ENCODE measurements at places on chromosomes 4 and X.

DNA sequence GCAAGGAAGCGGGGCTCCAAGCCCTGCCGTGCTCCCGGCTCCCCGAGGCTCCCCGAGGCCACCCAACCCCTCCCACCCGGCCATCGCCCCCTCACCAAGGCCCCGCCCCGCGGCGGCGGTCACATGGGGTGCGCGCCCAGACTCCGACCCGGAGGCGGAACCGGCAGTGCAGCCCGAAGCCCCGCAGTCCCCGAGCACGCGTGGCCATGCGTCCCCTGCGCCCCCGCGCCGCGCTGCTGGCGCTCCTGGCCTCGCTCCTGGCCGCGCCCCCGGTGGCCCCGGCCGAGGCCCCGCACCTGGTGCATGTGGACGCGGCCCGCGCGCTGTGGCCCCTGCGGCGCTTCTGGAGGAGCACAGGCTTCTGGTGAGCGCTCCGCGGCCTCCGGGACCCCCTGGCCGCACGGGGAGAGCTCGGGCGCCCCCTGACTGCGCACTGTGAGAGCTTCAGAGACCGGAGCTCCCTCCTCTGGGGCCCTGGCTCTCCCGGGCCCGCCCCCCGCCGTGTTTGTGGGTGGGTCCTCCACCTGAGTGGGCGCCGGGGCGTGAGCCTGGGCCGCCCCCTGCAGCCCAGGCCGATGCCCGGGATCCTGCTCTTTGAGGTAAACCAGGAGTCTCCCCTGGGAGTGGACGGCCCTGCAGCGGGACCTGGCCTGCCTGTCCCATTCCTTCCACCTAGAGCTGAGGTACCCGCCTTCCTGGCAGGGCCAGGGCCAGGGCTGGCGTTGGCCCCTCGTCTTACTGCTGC lies at the start of gene IDUA:
Gene IDUA (plus strand): TSS at position 166 of the 745 bp plus-strand sequence. CDS start 41 bp downstream, at position 207.
- peak; percentile 74 for DNase-seq

GRCh38 chr4:149102765-149103164 lies 660.6 kb upstream of the NR3C2 start:
- DNase-seq, result no peak

DNA sequence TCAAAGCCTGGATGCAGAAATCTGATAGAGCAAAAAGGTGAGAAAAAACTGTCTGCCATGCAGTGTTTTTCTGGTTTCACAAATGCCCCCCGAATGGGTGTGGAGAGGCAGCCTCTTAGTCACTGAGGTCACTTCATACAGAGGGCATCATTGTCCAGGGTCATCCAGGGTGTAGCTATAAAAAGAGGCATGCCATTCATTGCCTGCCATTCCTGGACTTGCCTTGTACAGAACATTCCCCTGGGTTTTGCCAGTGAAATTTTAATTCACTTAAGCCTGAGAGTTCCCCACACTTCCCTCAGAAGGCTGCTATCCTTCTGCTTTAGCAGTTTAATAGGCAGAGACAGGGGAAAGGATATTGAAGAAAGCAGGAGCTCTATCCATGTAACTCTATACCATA lies 230.3 kb downstream of the UNC5C start:
- DNase-seq, result peak; percentile 60

DNA sequence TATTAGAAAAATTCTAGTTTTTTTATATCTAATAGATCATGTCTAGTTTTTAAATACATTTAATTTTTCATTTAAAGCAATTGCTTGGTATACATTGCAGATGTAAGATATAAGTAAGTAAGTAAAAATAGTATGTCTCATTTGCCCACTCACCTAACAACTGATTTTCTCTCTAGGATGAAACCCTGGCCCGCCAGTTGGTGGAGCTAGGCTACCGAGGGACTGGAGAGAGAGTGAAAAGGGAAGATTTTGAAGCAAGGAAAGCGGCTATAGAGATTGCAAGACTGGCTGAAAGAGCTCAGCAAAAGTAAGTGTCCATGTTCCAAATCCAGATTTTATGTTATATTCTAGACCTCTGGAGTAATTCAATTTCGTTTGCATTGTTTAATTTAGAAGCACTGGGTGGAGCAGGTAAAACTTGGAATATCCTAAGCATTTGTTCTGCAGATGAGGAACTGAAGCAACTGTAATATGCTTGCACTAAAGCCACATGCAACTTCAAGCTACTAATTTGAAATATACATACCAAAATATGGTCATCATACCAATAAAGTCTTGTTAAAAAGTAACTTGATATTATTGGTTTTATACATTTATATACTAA lies 27.1 kb downstream of the CFAP299 start:
- peak; percentile 45 for DNase-seq

DNA sequence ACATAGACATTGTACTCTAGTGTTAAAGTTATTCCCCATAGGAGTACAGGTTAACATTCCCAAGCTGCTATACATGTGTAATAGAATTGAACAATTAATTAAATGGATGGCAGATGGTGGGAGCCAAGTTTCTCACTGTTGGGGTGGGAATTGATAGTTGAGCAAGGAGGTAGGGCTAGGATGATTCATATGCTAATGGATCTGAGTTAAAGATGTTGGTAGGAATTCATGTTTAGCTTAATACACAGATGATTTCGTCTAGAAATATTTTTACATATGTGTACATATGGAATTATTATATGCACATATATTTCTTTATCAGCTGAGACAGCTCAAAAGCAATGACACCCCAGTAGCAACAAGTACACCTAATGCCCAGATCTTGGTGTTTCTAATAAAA lies 26.1 kb upstream of the PAPSS1 start:
- DNase-seq, result no peak
